Cardiac septum (tissue), 1 donor: ENCODE measurements at places on chromosomes 3 and 15.

DNA sequence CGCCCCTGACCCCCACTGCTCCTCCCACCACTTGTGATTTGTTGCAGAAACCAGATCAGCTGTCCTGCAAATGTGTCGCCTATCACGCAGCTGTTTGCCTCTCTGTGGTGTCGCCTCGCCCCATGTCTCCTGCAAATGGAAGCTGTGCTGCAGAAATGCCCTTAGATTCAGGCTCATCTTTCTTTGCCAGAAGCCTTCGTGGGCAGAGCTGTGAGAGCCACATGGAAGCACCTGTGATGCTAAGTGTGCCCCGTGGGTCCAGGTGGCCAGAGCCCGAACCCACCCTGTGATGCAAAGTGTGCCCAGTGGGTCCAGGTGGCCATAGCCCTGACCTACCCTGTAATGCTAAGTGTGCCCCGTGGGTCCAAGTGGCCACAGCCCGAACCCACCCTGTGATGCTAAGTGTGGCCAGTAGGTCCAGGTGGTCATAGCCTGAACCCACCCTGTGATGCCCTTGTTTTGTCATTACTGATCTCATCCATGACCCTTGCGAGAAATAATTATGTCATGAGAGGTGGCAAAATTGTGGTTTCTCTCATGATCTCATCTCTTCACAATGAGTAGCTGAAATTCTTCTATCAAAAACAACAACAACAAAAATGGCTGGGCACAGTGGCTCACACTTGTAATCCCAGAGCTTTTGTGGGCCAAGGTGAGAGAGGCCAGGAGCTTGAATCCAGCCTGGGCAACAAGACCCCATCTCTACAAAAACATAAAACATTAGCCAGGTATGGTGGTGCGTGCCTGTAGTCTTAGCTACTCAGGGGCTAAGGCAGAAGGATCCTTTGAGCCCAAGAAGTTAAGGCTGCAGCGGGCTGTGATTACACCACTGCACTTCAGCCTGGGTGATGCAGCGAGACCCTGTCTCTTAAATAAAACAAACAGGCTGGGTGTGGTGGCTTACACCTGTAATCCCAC, 187.4 kb downstream of the GOLGA6L6 start:
- no peak for DNase-seq

DNA sequence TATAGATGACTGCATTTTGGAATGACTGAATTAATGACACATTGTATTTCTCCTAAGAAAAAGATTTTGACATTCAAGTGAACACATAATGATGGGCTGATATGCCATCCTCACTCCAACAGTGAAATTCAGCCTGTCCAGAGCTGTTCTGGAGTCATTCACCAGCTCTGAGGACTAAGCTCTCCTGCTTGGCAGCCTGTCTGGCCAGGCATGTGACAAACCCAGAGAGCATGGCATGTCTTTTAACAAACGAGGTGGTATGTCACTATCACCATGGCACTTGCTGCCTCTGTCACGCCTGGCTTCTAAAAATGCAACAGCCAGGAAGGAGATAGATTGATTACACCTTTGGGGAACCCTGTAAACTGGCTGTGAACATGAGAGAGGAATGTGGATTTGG, 1.4 kb downstream of the ACTC1 start:
- no peak for DNase-seq

DNA sequence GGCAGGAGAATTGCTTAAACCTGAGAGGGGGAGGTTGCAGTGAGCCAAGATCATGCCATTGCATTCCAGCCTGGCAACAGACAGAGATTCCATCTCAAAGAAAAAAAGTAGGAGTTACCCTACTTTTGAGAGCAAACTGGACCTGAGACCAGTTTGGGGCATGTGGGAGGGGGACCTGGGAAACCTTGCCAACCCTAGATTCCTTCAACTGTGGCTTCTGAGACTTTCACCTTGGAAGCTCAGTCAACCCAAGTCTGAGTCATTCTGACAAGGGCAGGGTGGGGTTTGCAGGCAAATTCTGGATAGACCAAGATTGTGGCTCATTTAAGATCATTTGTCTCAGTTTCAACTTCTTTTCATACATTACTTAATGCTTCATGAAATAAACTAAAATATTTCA, 23.8 kb upstream of the SIAH2 start:
- no peak for DNase-seq

GRCh38 chr3:177781686-177782161, 584.4 kb upstream of the TBL1XR1 start:
- DNase-seq, result no peak

DNA sequence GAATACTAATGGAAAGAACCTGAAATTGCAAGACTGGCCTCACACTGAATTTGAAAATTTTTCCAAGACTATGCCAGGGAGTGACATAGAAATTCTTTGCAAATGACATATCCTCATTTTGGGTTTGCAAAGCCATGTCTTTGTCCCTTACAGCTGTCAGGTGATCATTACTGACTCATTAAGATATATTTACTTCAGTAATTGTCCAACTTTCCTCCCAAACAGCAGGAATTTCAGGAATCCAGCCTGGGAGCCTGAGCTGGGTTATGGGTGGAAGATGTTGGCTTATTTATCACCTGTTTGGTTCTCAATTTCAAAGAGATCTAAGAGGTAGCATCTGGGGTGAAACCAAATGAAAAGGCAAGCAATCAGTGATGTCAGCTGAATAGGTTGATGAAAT, 111.6 kb upstream of the ACP3 start:
- DNase-seq, result no peak
